HFFc6 (cell line): ENCODE measurements at places on chromosomes 13 and 19. TPM values are rescaled to one million over a fixed set of nuclear protein-coding genes. Genes with fewer than 3 reads are reported as not detected.
A peak's percentile ranks its signal among the peaks of the same experiment; 100 is the strongest.

The SPART gene
- total RNA-seq: 49.2 to 62.8 TPM (median 58.0 TPM) in 3 replicates

The PRSS57 gene
- not detected in 3 replicates for total RNA-seq

The KLK13 gene
- not detected in 3 replicates for total RNA-seq

The ZNF835 gene
- total RNA-seq: not detected in 3 replicates

The CEACAM4 gene
- total RNA-seq: not detected in 3 replicates

DNA sequence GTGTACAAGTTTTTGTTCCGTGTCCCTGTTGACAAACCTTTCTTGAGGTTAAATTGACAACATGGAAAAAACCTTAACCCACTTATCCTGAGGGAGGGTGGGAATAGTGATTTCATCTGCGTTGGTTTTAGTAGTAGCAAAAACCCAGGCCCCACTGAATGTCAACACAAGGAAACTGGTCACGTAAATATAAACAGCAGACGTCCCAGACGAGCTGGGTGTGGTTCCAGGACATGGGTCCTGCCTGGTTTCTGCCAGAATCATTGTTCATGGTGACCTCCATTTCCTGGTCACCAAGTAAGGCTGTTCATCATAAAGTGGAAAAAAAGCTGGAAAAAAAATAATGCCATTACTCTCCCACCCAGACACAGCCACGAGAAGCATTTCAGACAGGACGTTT is 16.9 kb upstream of the F2RL3 start:
- peaks cover 11% of the 10 kb centered on the region; the same call in 1 of the 2 replicates for H3K4me1 ChIP-seq
- DNase-seq: no peak
- no peak overlapping the region for H3K4me3 ChIP-seq

- no peak for DNase-seq
- H3K27me3 ChIP-seq: peaks cover 30% of the 10 kb centered on the region
- no peak overlapping the region for H3K27ac ChIP-seq
- no peaks in the 10 kb centered on the region for H3K36me3 ChIP-seq
- peaks cover 7% of the 10 kb centered on the region for H3K4me1 ChIP-seq
Observed at GRCh38 chr19:41924151-41925145, 3.8 kb downstream of the ERFL start.

GRCh38 chr19:52094526-52095130 is 937 bp downstream of the ZNF841 start:
- DNase-seq: no peak
- H3K4me3 ChIP-seq: peak overlapping the region; percentile 98
- H3K4me1 ChIP-seq: peaks cover 28% of the 10 kb centered on the region
- H3K36me3 ChIP-seq: peaks cover 73% of the 10 kb centered on the region
- no peaks in the 10 kb centered on the region; the same call in 1 of the 2 replicates for H3K27me3 ChIP-seq

GRCh38 chr13:105220063-105220462 is 1315.4 kb downstream of the EFNB2 start:
- peak overlapping the region; percentile 44; the same call in 1 of the 2 replicates for H3K4me3 ChIP-seq
- no peak for DNase-seq
- H3K36me3 ChIP-seq: peaks cover 8% of the 10 kb centered on the region; the same call in 1 of the 2 replicates
- no peaks in the 10 kb centered on the region; the same call in 1 of the 2 replicates for H3K27me3 ChIP-seq

- peaks cover 49% of the 10 kb centered on the region for H3K4me1 ChIP-seq
- no peak overlapping the region for H3K4me3 ChIP-seq
- DNase-seq: no peak
- H3K27ac ChIP-seq: no peak overlapping the region
- H3K36me3 ChIP-seq: no peaks in the 10 kb centered on the region
Observed at GRCh38 chr13:41649659-41650058, 192.3 kb downstream of the RGCC start.

GRCh38 chr13:71169180-71169579 is 697.8 kb downstream of the DACH1 start:
- H3K27me3 ChIP-seq: no peaks in the 10 kb centered on the region
- no peaks in the 10 kb centered on the region for H3K4me1 ChIP-seq
- no peak overlapping the region for H3K27ac ChIP-seq
- no peak for DNase-seq
- no peak overlapping the region for H3K4me3 ChIP-seq

- no peak overlapping the region for H3K27ac ChIP-seq
- H3K4me1 ChIP-seq: no peaks in the 10 kb centered on the region
- H3K27me3 ChIP-seq: no peaks in the 10 kb centered on the region
- H3K4me3 ChIP-seq: no peak overlapping the region
Observed at GRCh38 chr13:37833411-37833810, 36.2 kb downstream of the TRPC4 start.

GRCh38 chr19:28889941-28890670 is 322.8 kb downstream of the UQCRFS1 start:
- no peaks in the 10 kb centered on the region for H3K36me3 ChIP-seq
- no peak for DNase-seq
- H3K27me3 ChIP-seq: peaks cover 19% of the 10 kb centered on the region
- no peak overlapping the region for H3K4me3 ChIP-seq
- no peak overlapping the region for H3K27ac ChIP-seq
- H3K4me1 ChIP-seq: no peaks in the 10 kb centered on the region; the same call in 1 of the 2 replicates

DNA sequence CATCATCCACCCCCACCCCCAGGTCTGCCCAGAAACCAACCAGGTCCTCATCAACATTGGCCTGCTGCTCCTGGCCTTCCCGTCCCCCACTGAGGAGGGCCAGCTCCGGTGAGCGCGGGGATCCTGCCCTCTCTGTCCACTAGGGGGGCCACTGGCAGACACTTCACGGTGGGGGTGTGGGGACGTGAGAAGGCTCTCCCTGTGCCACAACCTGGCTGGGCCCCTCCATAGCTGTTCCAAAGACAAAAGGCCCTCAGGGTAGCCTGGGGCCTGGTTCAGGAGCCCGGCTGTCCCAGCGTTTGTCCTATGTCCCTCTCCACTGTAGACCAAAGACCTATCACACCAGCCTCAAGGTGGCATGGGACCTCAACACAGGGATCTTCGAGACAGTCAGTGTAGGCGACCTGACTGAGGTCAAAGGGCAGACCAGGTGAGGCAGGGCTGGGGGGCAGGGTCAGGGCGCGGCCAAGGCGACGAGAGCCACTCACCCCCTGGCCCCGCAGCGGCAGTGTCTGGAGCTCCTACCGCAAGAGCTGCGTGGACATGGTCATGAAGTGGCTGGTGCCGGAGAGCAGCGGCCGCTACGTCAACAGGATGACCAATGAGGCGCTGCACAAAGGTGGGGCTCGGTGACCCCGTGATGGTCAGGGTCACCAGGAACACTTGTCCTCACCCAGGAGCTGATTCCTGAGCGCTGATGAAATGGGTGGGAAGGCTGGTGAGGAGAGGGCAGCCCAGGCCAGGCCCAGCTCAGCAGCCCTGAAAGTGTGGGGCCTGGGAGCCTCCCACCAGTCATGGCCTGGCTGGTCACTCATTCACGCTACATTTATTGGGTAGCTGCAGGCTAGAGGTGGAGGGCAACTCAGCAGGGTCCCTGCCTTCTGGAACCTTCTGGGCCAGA is 7.9 kb downstream of the DCAF15 start:
- peaks cover 9% of the 10 kb centered on the region for H3K4me1 ChIP-seq
- DNase-seq: no peak
- peaks cover 10% of the 10 kb centered on the region for H3K36me3 ChIP-seq
- no peaks in the 10 kb centered on the region; the same call in 1 of the 2 replicates for H3K27me3 ChIP-seq
- H3K27ac ChIP-seq: no peak overlapping the region

DNA sequence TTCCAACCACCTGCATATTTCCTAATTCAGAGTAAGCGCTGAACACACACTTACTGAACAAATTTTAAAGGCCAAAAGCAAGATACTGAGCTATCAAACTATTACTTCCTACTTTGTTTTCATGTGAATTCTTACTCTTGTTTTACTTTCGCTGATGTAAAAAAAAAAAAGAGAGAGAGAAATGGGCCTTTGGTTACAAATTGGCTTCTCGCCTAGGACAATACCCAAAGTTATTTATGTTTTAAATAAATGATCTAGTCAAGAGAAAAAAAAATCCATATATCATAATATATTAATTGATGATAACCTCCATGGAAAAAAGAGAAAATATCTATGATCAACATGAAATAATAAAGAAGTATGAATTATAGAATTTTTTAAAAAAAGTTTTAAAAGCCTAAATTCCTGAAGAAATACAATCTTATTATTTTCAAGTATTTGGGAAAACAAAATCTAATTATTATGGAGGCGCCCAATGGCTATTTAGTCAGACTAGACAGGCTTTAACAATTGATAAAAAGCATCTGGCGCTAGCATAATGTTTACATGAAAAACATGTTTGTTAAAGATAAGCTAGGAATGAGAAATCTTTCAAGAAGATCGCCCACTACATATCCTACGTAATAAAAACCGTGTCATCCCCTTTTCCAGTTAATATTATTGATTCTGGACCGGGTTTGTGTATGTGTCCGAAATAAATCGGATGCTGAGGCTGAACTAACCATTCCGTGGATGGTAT is 9.0 kb downstream of the COL4A1 start:
- no peak overlapping the region for H3K27ac ChIP-seq
- H3K27me3 ChIP-seq: no peaks in the 10 kb centered on the region; the same call in 1 of the 2 replicates

GRCh38 chr19:46133777-46134241 is 9.3 kb upstream of the IGFL3 start:
- peaks cover 44% of the 10 kb centered on the region for H3K36me3 ChIP-seq
- no peak overlapping the region for H3K4me3 ChIP-seq
- peak overlapping the region; percentile 82 for H3K27ac ChIP-seq
- DNase-seq: no peak
- peaks cover 28% of the 10 kb centered on the region for H3K4me1 ChIP-seq

GRCh38 chr19:2469102-2469914 is 6.6 kb upstream of the GADD45B start:
- no peaks in the 10 kb centered on the region for H3K36me3 ChIP-seq
- H3K27ac ChIP-seq: peak overlapping the region; percentile 38
- peak overlapping the region; percentile 19; the same call in 1 of the 2 replicates for H3K4me3 ChIP-seq
- no peaks in the 10 kb centered on the region; the same call in none of the 2 replicates for H3K27me3 ChIP-seq
- peak; percentile 54 for DNase-seq

- no peak overlapping the region for H3K27ac ChIP-seq
- H3K4me3 ChIP-seq: no peak overlapping the region
- H3K27me3 ChIP-seq: no peaks in the 10 kb centered on the region; the same call in 1 of the 2 replicates
- DNase-seq: no peak
- no peaks in the 10 kb centered on the region for H3K4me1 ChIP-seq
Observed at GRCh38 chr13:111850458-111850857, 216.5 kb upstream of the SOX1 start.

DNA sequence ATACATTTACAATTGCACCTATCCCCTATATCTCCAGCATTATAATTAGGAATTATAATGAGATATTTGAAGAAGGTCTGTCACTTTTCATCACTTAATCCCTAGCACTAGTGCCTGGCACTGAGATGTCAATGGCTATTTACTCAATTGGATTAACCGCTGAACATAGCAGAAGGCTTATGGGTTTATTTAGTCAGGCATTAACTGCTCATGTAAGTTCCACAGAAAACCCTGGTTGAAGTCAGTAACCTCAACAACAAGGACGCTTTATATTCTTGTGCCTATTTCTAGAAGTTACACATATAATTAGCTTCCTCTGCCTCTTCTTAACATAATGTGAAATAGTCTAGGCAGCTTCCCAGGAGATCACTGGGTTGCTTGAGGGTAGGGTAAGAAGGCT is 107.5 kb upstream of the POSTN start:
- peaks cover 68% of the 10 kb centered on the region for H3K4me1 ChIP-seq
- H3K27me3 ChIP-seq: no peaks in the 10 kb centered on the region; the same call in 1 of the 2 replicates
- H3K27ac ChIP-seq: no peak overlapping the region
- H3K36me3 ChIP-seq: peaks cover 34% of the 10 kb centered on the region
